Activated T-cell treated with anti-CD3 and anti-CD28 coated beads for 48 hours (primary cell): ENCODE measurements at places on chromosomes 5 and 9.
A peak's percentile ranks its signal among the peaks of the same experiment; 100 is the strongest.

DNA sequence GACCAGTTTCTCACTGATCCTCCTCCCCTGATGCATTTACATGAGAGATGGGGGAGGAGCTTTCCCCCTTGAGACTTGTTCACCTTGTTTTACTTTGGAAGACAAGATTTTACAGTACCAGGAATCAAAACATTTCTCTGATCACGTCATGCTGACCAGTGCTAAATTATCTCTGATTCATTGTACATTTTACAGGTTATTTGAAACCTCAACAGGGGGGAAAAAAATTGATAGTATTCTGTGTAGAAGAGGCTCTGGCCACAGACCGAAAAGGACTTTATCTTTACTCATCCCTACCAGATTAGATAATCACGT is 133.9 kb downstream of the GRIA1 start:
- no peak for DNase-seq

DNA sequence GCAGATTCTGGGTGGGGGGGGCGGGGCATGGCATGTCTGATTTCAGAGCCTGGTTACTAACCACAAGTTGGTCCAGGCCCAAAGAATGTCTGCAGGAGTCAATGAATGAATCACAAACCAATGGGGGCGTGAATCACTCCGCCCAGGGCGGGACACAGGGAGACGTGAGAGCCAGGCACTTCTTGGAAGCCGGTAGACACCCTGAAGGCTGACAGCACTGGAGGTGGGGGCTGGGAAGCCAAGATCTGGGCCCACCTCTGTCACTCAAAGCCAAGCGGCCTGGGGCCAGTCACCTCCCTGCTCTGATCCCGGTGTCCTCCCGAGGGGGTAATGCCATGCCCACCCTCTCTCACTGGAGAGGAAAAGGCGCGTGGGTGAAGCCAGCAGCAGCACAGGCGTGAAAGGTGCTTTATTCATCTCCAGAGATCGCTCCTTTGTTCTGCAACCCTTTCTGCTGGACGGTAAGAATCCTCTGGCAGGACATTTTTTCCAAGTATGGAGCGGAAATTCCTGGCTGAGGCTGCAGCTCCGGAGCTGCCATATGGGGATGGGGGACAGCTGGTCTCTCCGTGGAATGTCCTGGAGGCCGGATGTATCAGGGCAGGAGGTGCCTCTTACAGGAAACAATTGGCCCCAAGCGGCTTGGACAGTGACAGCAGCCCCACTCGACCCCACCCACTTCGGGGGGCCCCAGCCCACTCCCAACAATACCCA is 85.0 kb downstream of the STK10 start:
- peak; percentile 36 for DNase-seq

GRCh38 chr5:134608555-134608954 is 24.1 kb downstream of the SAR1B start:
- no peak for DNase-seq

DNA sequence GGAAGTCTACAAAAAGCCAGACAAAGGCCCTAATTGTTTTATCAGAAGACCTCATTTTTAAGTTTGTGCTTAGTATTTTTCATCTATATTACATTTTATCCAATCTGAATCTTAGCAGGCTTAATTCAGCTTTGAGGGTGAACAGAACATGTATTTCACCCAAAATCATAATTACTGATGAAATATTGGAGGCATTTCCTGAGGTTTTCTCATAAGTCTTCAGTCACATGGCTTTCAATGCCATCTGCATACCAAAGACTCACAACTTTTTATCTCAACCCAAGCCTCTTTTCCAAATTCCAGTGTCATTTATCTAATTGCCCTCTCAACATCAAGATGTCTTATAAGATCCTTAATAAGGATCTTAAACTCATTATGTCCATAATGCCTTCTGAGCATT is 150.8 kb downstream of the TTC39B start:
- DNase-seq, result no peak

- DNase-seq, result no peak
Observed at GRCh38 chr5:145752534-145752933, 82.6 kb downstream of the PRELID2 start.

DNA sequence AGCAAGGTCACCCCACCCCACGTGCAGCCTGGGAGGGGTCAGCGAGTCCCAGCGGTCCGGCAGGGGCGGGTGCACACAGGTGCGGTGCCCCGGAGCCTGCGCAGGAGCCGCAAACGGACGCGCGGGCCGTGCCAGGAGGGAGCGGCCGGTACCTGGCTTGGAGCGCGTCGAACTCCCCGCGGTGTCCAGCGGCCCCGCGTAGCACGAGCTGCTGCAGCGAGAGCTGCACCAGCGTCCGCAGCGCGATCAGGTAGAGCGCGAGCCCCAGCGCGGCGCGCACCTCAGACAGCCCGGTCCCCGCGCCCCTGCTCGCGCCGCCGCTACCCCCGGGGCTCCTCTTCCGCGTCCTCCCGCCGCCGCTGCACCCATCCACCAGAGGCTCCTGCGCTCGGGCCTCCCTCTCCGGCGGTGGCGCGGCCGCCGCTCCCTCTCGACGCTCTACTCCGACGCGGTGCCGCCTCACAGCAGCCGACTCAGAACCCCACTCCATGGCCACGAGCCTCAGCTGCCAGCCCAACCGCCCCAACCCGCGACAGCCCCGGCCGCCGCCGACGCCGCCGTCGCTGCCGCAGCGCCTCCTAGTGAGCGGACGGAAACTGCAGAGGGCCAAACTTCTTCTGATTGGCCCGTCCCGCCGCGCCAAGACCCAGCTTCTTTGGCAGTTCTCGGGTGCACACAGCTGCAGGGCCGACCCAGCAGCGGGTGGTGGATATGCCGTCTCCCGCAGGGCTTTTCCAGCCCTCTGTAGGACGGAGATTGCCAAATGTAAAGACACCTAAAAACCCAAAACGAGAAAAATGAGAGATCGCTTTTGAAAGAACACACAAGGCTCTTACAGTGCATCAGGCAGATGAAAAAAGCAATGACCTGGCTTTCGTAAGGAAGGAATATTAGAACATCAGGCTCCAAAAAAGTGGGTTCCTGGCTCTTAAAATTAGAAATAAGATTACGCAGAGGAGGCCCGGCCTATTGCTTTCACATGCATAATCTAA is at the start of gene ERMP1:
Gene ERMP1 (minus strand): TSS at position 580 of the 992 bp plus-strand sequence. CDS start 90 bp downstream, at position 490.
- DNase-seq, result peak; percentile 89

GRCh38 chr5:101174981-101175380 is 271.9 kb upstream of the ST8SIA4 start:
- no peak for DNase-seq

DNA sequence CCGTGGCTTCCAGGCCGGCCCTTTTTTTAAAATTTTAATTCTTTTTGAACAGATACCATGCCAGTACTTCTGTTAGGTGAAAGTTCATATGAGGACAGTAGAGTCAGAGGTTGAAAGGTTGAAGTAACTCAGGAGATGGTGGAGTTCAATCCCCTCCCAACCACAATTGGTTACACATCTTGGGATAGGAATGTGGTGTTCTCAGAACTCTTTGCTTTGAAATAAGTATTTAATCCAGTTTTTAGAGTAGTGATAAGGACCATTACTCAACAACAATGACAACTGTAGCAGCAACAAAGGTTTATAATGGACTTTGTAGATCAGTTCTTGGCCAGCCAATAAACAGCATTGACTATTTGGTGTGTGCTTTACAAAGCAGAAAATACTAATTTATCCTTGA is 116.0 kb downstream of the ARHGAP26 start:
- no peak for DNase-seq

DNA sequence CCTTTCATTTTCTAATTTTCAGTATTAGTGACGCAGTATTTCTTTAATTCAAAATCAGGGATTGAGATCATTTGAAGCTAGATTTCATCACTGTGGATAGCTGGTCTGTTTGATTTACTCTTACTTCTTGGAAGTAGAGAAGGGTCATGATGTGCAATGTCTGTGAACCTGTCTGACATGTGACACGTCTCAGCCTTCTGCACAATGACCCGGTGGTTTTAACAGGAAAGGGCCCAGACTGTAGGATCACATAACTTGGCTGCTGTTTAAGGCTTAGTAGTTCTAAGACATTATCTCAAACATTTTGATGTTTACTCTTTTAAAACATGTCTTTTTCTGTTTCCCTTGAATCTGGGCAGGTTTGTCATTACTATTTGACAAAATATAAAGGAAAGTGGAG is 823.3 kb upstream of the NUDT12 start:
- DNase-seq, result no peak

DNA sequence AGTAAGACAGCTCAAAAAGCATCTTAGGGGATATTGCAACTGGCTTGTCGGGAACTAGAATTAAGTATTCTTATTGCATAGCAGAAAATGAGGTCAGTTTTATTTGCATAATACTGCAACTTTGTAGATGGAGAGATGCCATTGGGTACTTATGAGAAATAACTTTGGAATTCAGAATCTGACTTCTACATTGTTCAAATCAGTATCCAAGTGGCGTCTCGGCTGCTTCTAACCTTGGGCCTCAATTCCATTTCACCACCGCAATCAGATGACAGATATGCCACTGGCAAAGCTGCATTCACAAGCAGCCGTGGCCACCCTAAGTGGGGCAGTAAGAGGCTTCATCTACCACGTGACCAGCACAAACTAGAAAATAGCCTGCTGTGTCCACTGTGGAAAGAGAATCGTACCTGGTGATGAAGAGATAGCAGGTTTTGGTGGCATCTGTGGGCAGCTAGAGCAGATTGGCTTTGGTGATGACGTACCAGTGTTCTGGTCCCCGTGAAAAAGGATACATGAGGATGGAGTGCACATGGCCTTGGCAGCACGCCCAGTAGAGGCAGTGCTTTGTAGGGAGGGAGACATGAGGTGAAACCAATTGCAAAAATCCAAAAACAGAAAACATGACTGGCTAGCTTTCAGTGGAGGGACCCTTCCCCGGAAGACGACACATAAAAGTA is 116.6 kb downstream of the KLHL3 start:
- no peak for DNase-seq

- DNase-seq, result no peak
Observed at GRCh38 chr9:972501-973294, 3.8 kb upstream of the DMRT3 start.

- DNase-seq, result no peak
Observed at GRCh38 chr5:173866243-173866857, 21.8 kb upstream of the CPEB4 start.

DNA sequence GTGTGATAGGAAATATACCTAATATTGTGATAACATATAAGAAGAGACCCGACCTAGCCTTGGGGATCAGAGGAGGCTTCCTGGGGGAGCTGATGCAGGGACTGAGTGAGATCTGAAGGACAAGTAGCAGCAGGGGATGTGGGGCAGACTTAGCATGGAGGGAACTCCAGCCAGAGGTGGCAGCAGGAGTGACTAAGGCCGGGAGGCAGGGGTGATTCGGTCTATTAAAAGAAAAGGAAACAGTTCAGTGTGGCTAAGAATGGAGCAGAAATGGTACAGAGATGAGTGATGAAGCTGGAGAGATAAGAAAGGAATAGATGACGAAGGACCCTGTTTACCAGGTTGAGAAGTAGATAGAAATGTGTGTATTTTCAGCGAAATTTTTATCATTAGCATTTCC is 408.8 kb downstream of the ENC1 start:
- no peak for DNase-seq

DNA sequence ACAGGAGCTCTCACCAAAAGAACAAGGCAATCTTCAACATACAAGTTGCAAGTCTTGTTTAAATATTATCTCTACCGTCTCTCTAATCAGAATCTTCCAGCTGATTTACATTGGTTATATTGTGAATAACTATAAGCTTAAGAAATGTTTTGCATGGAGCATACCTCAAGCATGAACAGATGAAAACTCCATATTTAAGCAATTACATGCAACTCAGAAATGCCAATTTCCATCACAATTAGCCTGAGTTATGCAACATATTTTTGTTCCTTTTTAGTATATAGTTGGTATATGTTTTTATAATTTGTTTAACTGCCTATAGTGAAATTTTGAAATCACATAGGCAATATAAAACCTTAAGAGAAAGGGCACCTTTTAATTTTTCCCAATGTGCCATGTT is 142.5 kb downstream of the DENND1A start:
- DNase-seq, result no peak
